Anterior cingulate cortex (tissue), 58 donors: ENCODE measurements at places on chromosomes 5 and 9.
A peak's percentile ranks its signal among the peaks of the same experiment; 100 is the strongest.

- no peak for DNase-seq
Observed at GRCh38 chr9:82621447-82621846, 441.5 kb downstream of the RASEF start.

DNA sequence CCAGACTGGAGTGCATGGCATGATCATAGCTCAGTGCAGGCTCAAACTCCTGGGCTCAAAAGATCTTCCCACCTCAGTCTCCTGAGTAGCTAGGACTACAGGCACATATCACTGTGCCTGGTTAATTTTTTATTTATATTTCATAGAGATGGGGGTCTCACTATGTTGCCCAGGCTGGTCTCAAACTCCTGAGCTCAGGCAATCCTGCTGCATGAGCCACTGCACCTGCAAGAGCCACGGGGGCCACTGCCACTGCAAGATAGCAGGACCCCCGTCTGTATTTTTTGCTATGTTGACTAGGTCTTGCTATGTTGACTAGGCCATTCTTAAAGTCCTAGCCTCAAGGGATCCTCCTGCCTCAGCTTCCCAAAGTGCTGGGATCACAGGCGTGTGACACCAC, 6.5 kb downstream of the CYSTM1 start:
- DNase-seq = no peak

DNA sequence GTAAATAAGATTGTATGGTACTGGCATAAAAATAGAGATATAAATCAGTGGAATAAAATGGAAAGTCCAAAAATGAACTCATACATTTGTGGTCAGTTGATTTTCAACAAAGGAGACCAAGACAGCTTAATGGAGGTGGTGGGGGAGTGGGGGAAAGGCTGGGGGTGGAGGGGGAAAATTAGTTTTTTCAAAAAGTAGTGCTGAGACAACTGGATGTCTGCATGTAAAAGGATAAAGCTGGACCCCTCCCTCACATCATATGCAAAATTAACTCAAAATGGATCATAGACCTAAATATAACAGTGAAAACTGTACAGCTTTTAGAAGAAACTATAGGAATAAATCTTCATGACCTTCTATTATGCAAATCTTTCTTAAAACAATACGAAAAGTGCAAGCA, 107.0 kb downstream of the HMHB1 start:
- DNase-seq = no peak

- no peak for DNase-seq
Observed at GRCh38 chr5:54644226-54644625, 126.7 kb downstream of the SNX18 start.

DNA sequence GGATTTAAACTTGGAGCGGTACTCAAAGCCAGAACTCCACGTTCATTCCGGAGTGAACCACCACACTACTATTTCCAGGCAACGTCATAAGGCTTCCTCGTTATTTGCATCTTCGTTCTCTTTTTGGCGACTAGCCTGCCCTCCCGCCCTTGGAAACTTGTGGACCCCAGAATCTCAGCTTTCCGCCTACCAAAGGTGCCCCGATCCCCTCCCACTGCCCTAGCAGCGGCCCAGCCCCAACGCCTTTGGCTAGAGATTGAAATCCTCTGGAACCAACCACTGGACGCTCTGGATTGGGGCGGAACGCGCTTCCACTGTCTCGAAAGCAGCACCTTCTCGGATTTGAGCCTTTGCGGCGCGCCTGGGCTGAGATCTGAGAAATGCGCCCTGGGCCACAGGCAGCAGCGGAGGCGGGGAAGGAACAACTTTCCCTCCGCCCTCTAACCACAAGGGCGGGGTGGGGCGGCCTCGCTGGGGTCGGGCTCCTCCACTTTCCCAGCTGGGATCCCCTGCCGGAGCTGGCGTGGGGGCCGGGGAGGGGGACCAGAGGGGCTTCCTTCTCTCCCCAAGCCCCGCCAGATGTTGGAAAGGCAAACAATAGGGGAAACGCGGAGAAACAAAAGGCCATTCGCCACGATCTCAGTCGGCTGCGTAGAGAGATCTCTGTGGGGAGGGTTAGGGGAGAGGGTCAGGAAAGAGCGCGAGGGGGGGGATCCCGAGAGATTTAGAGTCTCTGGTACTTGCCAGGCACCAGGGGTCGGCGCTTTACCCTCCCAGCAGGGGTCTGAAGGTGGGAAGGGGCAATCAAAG, 1.3 kb downstream of the MOB3B start:
- peak; percentile 45 for DNase-seq

GRCh38 chr9:91034521-91034920, 232.9 kb downstream of the SYK start:
- DNase-seq = no peak

- no peak for DNase-seq
Observed at GRCh38 chr5:137589185-137589584, 90.1 kb upstream of the SPOCK1 start.
